Thymus (tissue), 14 donors: ENCODE measurements at places on chromosomes 5 and 9.

DNA sequence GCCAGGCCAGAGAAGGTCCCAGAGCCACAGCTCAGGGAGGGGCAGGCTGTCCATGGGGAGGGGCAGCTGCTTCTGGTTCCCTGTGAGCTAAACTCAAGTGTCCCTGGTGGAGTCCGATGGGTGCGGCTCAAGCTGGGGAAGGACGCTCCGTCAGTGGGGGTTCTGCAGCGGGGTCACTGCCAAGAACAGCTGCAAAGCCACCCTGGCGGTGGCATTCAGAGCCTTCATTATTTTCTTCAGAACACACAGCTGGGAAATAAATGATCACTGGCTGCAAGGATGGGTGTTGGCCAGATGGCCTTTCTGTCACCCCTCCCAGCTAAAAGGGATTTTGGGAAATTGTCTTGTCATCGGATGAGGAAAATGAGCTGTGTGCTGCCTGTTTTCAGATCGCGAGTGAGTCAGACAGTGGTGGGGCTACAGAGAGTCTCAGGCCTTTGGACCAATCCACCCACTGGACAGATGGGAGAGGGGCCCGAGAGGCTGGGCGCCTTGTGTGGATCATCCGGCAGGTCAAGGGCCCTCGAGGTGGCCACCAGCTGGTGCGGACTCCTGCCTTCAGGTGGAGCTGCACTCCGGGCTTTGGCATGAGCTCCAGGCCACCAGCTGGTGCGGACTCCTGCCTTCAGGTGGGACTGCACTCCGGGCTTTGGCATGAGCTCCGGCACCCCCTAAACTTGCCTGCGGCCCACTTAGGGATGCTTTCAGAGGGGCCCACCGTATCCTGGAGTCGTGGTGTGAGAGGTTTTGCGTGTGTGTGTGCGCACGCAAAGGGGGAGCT lies 17.9 kb upstream of the GFPT2 start:
- no peak for DNase-seq

DNA sequence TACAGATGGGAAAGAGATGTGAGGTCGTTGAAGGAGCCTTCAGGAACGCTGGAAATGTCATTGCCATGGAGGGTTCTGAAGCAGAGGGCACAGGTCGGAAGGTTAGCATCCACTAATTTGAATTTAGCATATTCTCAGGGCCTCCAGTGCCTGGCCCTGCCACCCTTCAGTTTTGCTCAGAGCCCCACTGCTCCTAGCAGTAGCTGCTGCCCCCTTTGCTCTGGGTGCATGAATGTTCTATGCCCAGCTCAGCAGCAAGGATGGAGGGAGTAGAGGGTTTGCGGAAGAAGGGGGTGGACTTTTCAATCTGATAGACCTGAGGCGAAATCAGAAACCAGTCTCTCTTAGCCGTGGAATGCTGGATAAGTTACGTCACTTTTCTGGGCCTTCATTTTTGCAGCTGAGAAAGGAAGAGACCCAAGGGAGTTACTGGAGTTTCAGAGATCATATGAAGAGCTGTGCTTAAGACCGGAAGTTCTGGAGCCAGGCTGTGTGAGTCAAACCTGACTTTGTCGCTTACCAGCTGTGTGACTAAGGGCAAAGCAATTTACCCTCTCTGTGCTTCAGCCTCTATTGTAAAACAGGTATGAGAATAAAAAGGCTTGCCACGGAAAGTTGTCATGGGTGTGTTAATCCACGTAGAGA lies 133.2 kb upstream of the PANK3 start:
- DNase-seq, result no peak

DNA sequence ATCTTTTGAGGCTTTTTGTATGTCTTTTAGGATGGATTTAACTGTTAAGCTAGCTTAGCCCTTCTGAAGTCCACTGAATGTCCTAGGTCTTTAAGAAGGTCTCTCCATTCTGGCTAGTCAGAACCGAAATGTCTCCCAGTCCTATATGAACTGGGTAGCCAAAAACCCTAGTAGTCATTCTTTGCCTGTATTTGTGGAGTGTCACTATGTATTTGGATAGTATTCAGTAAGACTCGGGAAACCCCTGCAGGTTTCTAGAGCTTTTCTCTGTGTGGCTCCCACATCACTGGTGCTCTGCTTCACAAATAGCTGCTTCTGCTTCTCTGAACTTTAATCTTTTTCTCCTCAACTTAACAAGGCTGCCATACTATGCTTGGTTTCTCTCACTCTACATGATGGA lies 68.0 kb downstream of the RIC1 start:
- no peak for DNase-seq

GRCh38 chr9:5633243-5633642 lies 4.3 kb downstream of the RIC1 start:
- no peak for DNase-seq

- no peak for DNase-seq
These were observed 30.7 kb downstream of the RAI14 start for GRCh38 chr5:34686762-34687268.

DNA sequence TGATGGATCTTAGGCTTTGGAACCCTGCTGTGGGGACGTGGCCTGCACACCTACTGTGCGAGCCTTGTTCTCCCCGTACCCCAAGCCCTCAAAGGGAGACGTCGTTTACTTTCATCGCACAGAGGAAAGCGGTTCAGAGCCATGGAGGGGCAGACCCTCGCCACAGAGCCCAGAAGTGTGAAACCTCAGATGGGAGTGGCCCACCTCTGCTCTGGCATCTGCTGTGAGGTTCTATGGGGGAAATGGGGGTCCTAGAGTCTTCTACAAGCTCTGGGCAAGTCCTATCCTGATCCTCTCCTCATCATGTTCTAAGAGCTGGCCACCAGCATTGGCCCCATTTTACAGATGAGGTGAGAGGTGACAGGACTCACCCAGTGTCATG lies 3.7 kb upstream of the RNF44 start:
- DNase-seq, result peak; percentile 50

GRCh38 chr5:58804291-58804690 lies 221.4 kb downstream of the RAB3C start:
- DNase-seq, result no peak

GRCh38 chr9:135920973-135921585 lies 13.7 kb upstream of the CAMSAP1 start:
- no peak for DNase-seq

DNA sequence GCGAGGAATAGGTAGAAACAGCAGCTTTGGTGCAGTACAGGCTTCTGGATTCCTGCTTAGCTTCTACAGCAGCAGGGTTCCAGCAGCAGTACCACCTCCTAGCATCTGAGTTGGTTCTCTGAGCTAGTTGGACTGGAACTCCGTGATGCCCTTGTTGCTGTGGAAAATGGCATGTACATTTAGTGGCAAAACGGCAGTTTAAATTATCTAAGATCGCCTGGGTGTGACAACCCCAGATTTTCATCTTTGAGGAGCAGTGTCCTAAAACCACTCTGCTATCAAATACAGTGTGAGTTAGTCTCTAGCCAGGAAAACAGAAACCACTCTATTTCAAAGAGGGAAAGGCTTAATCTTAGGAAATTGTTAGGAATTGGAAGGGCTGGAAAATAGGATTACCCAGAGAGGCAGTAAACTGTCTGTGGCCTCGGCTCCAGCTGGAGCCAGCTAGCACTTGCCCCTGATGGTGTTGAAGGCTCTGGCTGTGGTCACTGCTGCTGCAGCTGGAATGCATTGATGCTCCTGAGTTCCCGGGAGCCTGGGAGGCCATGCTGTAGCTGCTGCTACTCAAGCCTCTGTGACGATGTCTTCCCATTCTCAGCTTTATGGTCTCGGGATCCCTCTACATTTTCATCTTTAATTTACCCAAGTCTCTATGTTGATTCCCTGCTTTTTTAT lies 29.4 kb downstream of the RAD23B start:
- no peak for DNase-seq

DNA sequence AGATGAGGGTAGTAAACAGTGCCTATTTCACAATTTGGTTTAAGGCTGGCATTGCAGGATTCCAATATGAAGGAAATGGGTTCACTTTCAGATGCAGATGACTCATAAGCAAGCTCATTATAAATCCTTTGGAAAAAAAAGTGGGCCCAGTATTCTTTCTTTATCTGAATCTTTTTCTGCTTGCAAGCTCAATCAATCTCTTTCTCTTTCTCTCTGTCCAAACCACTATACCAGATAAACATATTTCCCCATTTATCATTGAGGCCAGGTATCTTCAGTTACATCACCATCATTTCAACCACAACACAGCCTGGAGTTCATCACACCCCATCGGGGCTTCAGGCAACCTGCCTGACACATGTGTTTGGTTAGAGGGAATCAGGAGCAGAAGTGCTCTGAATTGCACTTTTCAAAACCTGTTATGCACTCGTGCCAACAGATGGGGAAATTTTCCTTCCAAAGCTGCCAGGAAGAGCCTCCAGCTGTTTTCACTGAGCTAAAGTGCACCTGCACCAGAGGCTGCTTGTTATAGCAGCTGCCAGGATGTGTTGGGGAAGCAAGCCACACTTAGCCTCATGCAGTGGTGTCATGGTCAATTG lies 30.0 kb upstream of the MAMDC2 start:
- no peak for DNase-seq

DNA sequence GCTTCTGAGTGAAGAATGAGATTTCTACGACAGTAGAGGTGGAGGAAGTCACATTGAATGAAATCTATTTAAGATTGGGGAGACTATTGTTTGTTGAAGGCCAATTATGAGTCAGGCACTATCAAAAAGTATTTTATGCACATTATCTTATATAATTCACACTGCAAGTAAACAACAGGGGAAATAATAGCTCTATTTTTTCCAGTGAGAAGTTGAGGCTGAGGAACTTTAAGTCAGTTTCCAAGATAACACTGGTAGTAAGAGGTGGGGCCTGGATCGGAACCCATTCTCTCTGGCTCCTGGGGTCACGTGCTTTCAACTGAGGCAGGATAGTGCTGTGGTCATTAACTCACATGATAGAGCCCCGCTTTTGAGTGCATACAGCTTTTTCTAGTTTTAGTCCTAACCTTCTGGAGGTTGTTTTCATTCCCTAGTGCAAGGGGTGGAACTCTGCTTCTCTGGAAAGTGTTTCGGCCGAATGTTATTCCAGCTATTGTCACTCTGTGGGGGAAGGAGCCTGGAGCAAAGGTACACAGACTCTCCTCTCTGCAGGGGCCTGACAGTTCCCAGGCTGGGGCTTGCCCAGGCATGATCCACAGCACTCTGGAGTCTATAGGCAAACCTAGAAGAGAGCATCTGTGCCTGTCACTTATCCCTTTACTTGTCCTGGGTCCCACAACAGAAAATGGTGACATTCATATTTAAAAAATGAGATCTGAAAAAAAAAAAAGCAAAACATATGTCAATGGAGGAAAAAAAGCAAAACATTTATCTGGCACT lies 352.4 kb upstream of the ACTBL2 start:
- no peak for DNase-seq

- no peak for DNase-seq
These were observed 13.9 kb downstream of the DBH start for GRCh38 chr9:133650026-133650425.

GRCh38 chr5:151592855-151593408 lies 1.8 kb upstream of the FAT2 start:
- DNase-seq, result no peak

- peak; percentile 55 for DNase-seq
These were observed 40.0 kb upstream of the CDK5RAP2 start for GRCh38 chr9:120619751-120620655.

DNA sequence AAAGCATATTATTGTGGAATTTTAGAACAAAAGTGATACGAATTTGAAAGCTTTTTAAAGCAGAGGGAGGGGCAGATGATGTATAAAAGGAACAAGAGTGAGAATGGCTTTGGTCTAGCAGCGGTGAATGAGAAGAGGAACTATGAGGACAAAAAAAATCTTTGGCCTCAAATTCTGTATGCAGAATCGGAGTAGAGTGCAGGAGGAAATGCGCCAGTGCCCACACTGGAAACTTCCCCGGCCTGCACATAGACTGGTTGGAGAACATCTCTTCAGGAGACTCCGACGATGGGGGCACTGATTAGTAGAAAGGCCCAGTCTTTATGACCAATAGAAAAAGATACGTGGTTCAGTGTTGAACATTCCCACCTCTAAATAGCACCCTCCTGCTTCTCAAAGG lies 51.3 kb downstream of the SLC46A2 start:
- no peak for DNase-seq

DNA sequence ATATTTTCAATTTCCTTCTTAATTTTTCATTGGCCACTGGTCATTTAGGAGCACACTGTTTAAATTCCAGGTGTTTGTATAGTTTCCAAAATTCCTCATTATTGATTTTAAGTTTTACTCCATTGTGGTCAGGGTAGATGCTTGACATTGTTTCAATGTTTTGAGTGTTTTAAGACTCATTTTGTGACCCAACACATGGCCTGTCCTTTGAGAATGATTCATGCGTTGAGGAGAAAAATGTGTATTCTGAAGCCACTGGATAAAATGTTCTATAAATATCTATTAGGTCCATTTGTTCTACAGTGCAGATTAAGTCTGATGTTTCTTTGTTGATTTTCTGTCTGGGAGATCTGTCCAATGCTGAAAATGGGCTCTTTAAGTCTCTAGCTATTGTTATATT lies 24.4 kb upstream of the FNIP1 start:
- DNase-seq, result no peak

DNA sequence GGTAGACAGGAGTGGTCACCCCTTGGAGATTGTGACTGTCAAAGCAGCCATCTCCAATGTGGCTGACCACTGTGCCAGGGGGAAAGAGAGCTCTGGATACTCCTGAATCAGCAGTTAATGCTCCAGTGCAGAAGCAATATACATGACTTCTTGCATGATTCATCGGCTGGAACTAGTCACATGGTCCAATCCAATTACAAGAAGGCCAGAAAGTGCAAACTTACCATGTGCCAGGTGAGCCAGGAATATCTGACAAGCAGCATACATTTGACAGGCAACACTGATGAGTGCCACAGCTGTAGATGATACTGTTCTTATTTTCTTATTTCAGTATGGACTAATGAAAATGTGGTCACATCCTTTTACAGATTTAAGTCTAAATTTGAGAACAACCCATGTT lies 440.0 kb upstream of the MPDZ start:
- DNase-seq, result no peak

- no peak for DNase-seq
These were observed 211.3 kb downstream of the FAM114A2 start for GRCh38 chr5:153827397-153827796.

DNA sequence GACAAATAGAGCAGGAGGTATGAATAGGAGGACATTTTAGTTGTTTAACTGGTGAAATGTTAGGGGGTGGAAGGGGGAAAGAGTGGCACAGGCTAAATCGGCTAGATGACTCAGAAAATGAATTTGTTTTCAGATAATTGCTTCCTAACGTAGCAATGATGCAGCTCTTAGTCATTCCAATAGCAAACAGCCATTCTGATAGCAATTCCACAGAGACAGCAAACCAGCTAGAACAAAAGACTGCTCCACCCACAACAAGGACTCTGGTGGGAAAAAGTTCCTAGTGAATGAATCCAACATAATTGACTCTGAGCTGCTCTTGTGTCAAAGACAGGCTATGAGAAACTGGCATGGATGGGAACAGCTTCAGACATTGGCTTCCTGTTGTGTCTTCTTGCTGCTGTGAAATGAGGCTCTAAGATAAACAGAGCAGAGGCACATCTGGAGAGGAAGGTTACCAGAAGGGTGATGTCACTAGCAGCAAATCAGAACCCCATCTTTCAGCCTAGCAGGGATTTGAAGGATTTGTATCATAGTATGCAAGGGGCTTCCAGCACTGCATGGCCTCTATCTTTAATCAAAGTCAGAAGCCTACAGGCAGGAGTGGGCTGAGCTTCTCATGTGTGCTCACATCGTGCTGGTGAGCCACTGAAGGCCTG lies 28.1 kb upstream of the F2RL1 start:
- DNase-seq, result peak; percentile 26
